Fibroblast of skin of abdomen (primary cell): ENCODE measurements at places on chromosomes 1 and 21.

DNA sequence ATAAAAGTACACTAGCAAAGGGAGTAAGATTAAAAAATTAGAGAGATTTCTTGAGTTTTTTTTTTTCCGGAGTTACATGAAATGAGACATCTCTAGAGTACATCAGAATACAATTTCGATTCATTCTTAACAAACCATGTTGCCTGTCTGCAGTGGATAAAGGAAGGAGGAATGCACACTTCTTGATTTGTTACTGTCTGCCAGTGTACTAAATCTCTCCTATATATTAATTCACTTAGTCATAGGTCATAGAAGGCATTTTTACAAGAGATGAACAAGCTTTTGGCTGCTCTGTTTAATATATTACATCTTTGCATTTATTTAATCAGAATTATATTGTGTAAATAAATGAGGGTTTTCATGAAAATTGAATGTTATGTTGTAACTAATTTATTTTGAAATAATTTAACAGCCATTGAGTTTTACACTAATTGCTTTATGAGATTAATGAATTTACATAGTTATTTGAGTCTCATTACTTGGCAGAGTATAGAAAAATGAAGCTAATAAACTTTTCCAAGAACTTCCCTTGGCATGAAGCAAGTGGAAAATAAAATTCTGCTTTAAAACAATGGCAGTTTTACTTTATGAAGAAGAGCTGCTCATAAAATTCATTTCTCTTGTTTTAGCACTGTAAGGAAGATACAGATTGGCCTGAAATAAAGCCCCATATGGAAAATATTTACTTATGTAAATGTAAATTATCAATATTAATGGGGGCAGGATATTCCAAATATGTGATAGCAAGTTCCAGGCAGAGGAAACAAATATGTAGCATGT is 1284.7 kb downstream of the BRINP3 start:
- DNase-seq, result no peak

DNA sequence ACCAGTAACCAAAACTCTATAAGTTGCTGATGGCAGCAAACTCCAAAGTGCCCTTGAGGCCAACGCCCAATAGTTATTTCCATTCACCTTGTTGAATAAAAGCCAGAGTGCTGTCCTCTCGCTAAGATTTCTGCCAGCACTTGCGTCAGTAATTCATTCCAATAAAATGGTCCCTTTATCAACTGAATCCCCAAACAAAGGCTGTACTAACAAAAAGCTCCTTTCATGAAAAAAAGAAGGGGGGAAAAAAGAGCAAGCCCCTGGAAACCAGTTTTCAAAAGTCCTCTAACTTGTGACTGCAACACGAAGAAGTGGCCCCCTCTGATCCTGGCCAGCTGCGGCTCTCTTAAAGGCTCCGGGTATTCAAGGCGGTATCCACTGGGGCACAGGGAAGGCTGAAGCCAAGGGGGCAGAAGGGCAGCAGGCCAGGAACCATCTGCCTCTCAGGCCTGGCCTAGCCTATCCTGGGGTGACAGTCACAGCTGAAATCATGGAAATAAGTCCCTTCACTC is 55.8 kb upstream of the ZNF326 start:
- no peak for DNase-seq

DNA sequence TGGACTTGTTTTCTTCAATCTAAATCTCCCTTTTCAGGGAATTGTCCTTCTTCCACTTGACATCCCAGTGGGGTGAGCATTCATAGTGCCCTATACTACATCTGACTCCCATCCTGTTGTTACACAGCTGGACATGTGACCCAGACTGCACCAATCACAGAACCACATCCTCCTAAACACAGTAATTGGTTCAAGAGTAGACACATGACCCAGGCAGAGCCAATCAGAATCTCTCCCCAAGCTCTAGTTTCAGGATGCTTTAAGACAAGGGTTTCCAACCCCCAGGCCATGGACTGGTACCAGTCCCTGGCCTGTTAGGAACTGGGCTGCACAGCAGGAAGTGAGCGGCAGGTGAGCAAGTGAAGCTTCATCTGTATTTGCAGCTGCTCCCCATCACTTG is 5.6 kb upstream of the DDOST start:
- DNase-seq, result no peak

DNA sequence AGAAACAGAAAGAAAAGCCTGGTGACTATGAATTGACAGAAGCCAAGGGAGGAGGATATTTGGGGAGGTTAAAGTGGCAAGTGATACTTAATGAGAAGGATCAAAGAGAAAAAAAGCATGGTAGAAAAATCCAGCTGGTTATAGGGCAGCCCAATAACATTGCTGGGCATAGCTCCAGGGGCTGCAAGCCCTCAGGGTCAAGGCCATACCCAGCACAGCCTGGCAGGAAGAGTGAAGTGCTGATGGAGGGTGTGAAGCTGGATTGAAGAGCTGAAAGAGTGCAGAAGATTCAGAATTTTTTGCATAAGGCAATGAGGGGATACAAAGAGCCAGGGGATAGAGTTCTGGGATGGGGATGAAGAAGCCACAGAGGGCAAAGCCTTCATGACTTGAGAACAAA is 8.0 kb upstream of the HSD11B1 start:
- DNase-seq, result no peak

- DNase-seq, result no peak
Measured at GRCh38 chr1:231019711-231020110, 20.3 kb downstream of the FAM89A start.

DNA sequence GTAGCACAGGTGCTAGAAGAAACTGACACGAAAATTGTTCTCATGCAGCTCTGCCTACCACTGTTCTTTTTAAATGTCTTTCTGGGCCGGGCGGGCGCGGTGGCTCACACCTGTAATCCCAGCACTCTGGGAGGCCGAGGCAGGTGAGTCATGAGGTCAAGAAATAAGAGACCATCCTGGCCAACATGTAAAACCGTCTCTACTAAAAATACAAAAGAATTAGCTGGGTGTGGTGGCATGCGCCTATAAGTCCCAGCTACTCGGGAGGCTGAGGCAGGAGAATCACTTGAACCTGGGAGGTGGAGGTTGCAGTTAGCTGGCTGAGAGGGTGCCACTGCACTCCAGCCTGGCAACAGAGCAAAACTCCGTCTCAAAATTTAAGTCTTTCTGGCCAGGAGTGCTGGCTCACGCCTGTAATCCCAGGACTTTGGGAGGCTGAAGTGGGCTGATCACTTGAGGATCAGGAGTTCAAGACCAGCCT is 947 bp upstream of the RIT1 start:
- DNase-seq, result no peak

DNA sequence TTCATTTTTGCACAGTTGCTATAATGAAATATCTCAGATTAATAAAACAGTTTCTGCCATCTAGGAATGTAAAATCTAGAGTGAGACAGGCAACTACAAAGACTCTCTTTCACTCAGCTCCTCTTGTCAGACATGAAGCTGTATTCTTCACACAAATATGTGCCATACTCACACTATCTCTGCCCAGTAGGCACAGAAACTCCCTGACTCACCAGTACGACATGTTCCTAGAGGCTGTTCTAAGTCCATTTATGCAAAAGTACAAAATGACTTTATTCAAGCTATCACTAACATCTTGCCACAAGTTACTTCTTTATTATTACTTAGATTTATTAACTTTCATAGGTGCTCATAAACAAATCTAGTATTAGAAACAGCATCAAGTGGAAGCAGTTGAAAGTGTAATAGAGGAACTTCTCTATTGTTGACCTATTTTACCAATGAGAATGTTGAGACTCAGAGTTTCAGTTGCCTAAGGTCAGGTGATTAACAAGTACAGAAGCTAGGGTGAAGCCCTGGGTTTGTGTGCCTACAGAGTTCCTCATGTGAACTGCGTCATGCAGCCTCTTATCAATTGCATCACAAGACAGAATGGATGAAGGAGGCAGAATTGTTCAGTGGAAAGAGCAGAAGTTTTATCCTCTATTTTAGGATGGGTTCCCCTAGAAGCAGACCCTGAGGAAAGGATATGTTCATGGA is 98.9 kb downstream of the RGS2 start:
- DNase-seq, result no peak

GRCh38 chr1:92031281-92032110 is 1.7 kb downstream of the EPHX4 start:
- DNase-seq, result peak; percentile 45

GRCh38 chr1:77487631-77488030 is 194.8 kb downstream of the ZZZ3 start:
- no peak for DNase-seq

DNA sequence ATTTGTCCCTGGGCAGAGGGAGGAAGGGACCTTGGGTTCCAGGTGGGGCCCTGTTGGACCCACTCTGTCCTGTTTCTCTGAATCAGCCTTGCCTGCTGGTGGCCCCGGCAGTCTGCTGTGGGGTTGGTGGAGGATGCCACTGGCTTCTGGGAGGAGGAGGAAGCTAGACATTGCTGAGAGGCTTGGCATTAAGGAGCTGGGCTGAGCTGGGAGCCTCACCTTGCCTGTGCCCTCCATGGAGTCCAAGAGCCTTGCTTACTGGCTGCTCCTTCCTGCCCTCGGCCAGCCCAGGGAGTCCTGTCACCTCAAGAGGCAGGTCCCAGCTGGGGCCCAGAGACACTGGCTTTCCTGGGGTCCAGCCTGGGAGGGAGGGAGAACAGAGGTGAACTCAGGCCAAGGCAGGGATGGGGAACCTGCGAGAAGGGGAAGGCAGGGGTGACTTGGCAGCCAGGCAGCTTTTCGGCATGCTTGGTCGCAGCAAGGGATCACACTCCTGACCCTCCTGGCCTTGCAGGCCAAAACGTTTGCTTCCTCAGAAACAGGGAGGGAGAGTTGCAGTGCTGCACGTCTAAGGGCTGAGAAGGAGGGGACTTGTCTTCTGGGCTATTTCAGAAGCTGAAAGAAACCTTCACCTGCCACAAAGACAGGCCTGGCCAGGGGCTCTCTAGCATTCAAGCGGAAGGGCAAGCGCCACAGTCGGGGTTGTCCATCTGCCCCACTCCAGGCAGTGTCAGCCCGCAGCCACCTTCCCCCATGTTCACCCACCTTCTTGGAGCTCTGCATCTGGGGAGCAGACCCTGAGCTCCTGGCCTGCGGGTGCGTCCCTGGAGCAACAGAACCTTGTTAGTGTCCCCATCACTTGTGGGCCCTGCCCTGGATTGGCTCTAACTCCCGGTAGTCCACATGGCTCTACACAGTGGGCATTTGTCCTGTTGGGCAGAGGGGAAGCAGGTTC is 8.9 kb downstream of the TMEM201 start:
- no peak for DNase-seq

GRCh38 chr1:90357995-90358394 is 359.1 kb downstream of the BARHL2 start:
- no peak for DNase-seq

- no peak for DNase-seq
Measured at GRCh38 chr1:154448331-154448811, 43.2 kb downstream of the IL6R start.

- DNase-seq, result no peak
Measured at GRCh38 chr1:213415691-213416380, 364.8 kb downstream of the RPS6KC1 start.

- DNase-seq, result no peak
Measured at GRCh38 chr1:59879996-59880505, 46.5 kb downstream of the CYP2J2 start.

GRCh38 chr1:196515904-196516303 is 92.3 kb downstream of the KCNT2 start:
- DNase-seq, result no peak
